ENCODE measurements at places on chromosomes 6 and 20.

DNA sequence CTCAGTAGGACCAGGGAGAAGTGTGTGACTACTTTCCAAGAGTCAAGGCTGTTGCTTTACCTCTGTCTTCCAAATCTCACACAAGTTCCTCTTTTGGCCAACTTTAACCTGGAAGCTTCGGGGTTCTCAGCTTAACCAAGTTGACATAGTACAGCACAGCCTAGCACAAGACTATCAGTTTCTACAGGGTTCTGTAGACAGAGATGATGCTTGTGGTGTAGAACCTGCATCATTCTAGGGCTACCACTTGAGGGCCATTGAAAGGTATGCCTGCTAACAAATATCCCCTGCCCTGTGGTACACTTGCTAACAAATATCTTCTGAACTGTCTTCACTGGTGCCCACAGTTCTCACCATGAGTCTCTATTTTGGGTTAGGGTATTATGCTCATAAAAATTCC, 62.0 kb upstream of the MAP3K7 start:
- no peak for DNase-seq

- DNase-seq, result no peak
Observed at GRCh38 chr6:43733471-43734293, 36.3 kb upstream of the VEGFA start.

GRCh38 chr20:37376791-37377190, 30.9 kb downstream of the SRC start:
- DNase-seq, result no peak

- DNase-seq, result no peak
Observed at GRCh38 chr6:137389150-137389704, 105.0 kb downstream of the OLIG3 start.

DNA sequence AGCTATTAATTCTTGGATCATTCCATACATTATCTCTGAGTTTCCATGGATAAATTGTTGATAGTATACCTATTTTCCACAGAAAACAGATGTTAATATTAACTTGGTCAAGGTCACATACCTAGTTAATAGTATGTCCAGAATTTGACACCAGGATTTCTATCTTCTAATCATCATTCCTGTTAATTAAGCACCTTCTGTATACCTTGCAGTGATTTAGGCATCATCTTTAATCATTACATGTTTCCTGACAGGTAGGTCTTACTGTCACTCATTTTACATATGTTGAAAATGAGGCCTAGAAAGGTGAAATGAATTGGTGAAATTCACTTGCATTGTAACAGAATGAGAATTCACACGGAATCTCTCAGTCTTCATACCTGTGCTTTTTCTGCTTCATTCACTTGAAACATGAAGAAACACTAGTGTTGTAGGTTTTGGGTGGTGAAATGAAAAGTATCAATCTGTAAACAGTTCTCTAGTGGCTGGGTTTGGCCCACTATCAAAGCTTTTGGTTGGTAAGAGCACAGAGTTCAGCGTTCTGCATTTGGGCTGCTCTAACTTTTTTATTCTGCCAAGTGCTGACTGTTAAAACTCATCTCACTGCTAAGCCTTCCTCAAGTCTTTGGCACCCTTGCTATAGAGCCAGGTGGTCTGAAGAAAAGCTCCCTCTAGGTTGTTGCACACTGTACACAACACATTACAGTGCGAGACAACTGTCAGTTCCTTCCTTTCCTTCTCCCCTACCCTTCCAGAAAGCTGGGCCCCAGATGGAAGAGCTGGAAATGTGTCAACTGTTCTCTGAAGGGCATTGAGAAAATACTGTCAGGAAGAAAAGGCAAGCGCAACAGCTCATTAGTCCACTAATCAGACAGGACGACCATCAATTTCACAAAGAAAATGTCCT, 57.8 kb upstream of the C20orf144 start:
- peak; percentile 34 for DNase-seq

GRCh38 chr6:145137425-145137824, 597.9 kb downstream of the EPM2A start:
- DNase-seq, result no peak

- DNase-seq, result peak; percentile 86
Observed at GRCh38 chr6:159654483-159655098, 38.5 kb downstream of the SOD2 start.

DNA sequence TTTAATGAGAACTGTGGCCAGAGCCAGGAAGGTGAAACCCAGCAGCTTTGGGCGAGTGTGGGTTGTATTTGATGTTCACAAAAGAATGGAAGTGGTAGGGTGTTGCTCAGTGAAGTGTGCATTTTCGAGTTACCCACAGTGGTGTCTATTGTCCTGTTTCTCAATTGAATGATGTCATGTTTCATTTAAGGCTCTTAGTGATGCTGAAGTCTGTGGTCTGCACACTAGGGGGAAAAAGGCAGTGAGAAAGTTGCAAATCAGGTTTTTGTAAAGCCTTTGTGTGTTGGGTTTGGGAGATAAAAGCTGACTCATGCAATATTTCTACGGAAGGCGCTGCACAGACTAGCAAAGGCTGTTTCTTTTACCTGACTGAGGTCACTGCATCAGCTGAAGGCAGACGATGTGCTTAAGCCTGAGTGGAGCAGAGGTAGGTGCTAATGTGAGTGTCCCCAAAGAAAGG, 121.1 kb downstream of the PLEKHG1 start:
- no peak for DNase-seq

- no peak for DNase-seq
Observed at GRCh38 chr20:313402-313801, 11.9 kb upstream of the SOX12 start.

DNA sequence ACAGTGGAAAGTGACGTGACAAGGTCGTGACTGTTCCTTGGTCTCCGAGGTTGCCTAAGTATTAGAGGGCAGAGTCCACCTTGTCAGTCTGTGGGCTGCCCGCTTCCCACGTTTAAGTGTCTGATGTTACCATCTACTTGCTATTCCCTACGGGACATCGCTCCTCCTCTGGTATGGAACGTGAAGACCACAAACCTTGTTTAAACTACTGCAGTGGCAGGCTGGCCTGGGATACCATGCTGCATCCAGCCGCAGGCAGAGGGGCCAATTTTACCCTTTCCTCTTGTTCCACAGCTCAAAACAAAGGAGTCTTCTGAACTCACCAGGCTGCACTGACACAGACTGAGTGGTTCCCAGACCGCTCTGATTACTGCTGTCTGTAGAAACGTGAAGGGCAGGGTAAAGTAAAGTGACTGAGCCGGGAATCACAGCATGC, 275.9 kb downstream of the FOXC1 start:
- no peak for DNase-seq

GRCh38 chr6:35046862-35047261, 94.3 kb downstream of the TCP11 start:
- DNase-seq, result peak; percentile 36

GRCh38 chr6:5540370-5540769, 279.1 kb downstream of the FARS2 start:
- no peak for DNase-seq

DNA sequence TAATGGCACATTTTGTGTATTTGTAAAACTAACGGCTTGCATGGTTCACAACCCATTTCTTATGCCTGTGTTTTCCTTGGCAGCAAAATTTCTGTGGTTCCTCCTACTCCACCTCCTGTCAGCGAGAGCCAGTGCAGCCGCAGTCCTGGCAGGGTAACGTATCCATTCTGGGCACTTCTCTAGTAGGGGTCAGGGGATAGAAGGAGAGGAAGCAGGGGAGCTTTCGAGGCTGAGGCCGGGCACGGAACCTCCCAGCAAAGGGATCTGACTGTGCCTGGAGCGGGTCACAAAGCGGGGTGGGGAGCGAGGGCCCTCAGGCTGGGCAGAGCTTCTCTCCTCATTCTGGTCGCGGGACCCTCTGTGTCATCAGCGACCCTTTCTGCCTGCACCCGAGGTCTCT, 58.4 kb downstream of the SYTL3 start:
- no peak for DNase-seq

DNA sequence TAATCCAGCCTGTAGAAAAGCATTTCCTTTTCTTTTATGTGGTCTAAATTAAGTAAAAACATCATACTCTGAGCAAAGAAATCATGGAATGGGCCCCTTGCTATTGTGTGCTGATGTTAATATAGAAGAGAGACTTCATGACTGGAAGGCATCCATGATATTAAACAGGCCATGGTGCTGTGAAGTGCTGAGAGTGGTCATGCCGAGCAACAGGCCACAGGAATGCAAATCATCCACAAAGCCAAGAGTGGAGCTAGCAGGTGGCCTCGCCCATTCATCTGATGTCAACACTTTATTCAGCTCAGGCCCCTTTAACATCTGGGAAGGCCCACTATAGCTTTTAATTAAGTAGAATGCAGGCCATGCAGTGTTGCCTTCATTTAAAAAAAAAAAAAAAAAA, 115.2 kb upstream of the HMGCLL1 start:
- DNase-seq, result no peak

- DNase-seq, result no peak
Observed at GRCh38 chr20:46251211-46251673, 57.1 kb downstream of the CDH22 start.

- no peak for DNase-seq
Observed at GRCh38 chr6:28960846-28961500, 37.2 kb upstream of the TRIM27 start.

DNA sequence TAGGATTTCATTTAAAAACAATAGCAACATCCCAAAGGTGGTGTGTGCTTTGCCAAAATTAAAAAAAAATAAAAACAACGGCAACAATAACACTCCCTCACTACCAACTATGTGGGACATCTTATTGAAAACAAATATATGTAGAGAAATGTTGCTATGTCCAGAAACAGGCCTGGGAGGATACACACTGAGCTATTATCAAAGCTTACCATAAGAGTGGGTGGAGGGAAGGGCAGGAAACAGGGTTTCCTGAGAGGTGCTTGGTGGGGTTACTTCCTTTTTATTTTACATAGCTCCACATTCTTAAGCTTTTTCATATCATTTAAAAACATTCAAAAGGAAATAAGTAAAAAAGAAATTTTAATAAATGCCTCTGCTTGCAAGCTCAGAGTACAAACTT, 150.0 kb upstream of the RIPOR2 start:
- no peak for DNase-seq

GRCh38 chr6:99836471-99836870, 157.6 kb downstream of the MCHR2 start:
- no peak for DNase-seq

DNA sequence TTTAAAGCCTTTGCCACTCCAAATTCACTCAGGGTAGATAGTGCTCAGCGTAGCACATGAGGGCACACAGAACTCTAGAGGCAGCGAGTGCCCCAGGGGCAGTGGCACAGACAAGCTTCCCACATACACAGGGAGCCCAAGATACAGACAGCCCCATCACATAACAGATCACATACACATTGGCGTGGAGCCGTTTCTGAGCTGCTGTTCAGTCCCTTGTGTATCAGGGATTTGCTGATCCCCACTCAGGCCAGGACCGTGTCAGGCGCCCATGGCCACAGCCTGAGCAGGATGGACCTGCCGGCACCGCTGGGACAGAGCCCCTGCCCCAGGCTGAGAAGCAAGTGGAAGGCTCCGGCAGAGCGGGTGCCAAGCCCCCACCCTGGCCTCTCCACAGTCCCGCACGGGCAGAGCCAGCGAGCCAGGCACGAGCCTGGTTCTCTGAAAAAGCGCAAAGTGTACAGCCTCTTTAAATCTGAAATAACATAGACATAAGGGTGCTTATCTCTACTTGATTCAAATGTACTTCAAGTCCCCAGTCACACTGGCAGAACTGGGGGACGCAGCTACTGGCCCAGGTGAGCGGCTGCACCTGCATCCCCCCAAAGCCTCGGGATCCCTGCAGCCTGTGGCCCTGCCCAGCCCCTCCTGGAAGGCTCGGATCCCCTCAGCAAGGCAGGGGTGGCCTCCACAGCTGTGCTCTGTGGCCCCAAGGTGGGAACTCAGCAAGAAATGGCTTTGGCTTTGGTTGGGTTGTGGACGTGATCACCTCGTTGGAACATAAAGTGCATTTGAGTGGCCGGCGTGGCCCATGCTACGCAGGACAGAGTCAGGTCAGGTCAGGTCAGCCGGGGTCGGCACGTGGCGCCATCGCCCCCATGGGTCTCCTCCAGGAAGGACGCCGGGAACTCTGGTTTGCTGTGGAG, 231.3 kb downstream of the ERMARD start:
- DNase-seq, result no peak

- DNase-seq, result no peak
Observed at GRCh38 chr6:144197919-144198318, 47.6 kb downstream of the STX11 start.

- no peak for DNase-seq
Observed at GRCh38 chr20:19858466-19859371, 100.7 kb downstream of the RIN2 start.
